ENCODE measurements at places on chromosomes 11 and 22.

GRCh38 chr11:20045098-20045688 lies 115.1 kb downstream of the DBX1 start:
- no peak for DNase-seq

DNA sequence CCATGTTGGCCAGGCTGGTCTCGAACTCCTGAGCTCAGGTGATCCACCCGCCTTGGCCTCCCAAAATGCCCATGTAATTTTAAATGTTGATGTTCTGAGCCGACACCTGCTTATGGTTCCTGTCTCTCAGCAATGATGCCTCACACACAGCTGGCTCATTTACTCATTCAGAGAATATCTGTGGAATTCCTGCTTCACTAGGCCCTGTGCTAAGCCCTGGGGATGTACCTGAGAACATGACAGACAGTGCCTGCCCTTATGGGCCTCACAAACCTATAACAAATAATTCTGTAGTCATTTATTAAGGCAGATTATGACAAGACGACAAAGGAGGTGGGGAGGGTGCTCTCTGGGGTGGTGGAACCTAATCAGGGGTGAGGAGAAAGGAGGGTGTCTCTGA lies 93.7 kb downstream of the PRR5L start:
- DNase-seq: no peak

DNA sequence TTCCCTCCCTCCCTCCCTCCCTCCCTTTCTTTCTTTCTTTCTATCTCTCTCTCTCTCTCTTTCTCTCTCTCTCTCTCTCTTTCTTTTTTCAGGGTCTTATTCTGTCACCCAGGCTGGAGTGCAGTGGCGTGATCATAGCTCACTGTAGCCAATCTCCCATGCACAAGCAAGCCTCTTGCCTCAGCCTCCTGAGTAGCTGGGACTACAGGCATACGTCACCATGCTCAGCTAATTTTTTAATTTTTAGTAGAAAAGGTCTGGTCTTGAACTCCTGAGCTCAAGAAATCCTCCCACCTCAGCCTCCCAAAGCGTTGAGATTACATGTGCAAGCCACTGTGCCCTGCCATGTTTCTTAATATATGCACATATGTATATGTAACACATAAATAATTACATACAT lies 19.0 kb downstream of the TSKU start:
- DNase-seq: no peak

GRCh38 chr11:120079750-120080610 lies 57.9 kb downstream of the TRIM29 start:
- no peak for DNase-seq

GRCh38 chr11:57473285-57473841 lies 13.0 kb downstream of the RTN4RL2 start:
- DNase-seq: no peak

- no peak for DNase-seq
These were observed 170.6 kb upstream of the SOX6 start for GRCh38 chr11:16526947-16527346.

DNA sequence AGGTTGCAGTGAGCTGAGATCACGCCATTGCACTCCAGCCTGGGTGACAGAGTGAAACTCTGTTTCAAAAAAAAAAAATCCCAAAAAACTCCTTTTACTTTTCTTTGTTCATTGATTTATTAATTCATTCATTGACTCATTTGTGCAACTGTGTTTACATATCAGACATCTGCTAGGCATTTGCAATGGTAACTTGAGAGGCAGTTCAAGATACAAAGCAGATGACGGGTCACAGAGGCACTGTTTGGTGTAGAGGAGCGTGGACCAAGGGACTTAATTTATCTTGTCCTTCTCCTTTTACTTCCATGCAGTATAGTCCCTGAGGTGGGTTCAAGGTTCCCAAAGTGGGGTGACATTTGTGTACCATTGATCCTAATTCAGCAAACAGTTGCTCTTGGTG lies 71.4 kb downstream of the KIAA1671 start:
- no peak for DNase-seq

DNA sequence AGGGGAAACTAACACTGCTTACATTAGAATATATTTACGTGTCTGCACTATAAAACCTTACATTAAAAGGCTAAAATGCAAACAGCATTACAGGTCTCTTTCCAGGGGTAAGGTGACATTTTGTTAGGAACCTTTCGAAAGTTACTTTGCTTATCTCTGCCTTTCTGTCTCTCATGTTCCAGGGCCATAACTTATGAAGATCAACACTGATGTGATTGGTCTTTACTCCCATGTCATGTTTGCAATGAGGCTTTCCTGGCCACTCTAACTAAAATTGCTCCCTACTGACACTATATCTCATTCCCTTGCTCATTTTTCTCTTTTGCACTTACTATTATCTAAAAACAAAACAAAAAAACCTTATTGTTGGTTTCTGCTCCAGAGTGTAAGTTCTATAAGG lies 119.0 kb downstream of the JRKL start:
- no peak for DNase-seq

DNA sequence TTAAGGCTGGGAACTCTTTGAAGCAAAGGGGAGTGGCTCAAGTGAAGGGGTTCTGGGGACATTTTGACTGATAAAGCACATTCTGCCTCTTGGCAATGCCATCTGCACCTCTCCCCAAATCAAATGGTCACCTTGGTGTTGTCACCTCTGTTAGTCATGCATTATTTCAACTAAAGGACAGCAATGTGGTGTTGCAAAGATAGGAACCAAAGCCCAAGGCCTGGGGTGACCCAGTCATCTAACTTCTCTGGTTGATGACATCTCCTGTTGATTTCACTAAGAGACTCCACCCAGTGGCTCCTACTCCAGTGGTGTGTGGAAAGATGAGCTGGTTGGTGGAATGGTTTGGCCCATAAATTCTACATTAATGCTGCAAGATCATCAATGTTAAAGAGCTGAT lies 7.8 kb upstream of the MS4A1 start:
- no peak for DNase-seq

- no peak for DNase-seq
These were observed 58.0 kb upstream of the CD82 start for GRCh38 chr11:44507491-44507890.

- no peak for DNase-seq
These were observed 26.3 kb upstream of the ALDH3B2 start for GRCh38 chr11:67700548-67701262.

GRCh38 chr22:25567251-25567675 lies 2.8 kb downstream of the GRK3 start:
- no peak for DNase-seq

GRCh38 chr11:117820516-117820915 lies 4.0 kb downstream of the FXYD2 start:
- DNase-seq: no peak

DNA sequence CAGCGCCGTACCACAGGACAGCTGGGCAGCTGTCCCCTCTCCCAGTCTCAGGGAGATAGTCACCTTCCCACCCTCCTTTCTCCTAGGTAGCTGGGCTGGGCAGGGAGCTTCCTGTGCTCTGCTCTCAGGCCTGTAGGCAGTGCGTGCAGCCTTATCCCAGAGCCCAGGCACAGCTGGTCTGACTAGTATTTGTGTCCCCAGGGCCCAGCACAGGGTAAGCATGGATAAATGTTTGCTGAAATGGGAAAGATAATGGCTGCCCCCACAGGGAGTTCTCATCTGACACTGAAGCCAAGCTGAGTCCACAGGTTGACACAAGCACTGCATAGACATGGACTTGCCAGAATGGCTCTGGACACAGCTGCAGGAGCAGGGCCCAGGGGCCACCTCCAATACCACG lies 9.8 kb downstream of the SLC15A3 start:
- DNase-seq: no peak

- DNase-seq: peak; percentile 17
These were observed 8.6 kb upstream of the GTSE1 start for GRCh38 chr22:46287873-46288751.

GRCh38 chr22:36182857-36183256 lies 18.8 kb downstream of the APOL4 start:
- no peak for DNase-seq

DNA sequence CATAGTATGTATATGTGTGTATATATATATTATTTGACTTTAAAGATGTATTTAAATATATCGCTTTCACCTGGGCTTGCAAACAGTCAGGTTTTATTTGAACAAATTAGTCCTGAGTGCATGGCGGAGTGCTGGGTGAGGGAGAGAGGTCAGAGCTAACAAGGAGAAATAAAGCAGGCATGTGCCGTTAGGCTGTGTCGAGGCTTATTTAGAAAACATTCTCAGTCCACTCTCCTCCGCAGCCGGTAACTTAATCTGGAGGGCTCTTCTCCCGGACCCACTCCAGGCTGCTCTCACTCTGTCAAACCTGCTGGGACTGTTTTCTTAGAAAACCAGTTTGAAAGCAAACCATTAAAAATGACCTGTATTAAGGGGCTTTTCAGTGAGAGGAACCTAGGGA lies 455.9 kb downstream of the MN1 start:
- DNase-seq: no peak

DNA sequence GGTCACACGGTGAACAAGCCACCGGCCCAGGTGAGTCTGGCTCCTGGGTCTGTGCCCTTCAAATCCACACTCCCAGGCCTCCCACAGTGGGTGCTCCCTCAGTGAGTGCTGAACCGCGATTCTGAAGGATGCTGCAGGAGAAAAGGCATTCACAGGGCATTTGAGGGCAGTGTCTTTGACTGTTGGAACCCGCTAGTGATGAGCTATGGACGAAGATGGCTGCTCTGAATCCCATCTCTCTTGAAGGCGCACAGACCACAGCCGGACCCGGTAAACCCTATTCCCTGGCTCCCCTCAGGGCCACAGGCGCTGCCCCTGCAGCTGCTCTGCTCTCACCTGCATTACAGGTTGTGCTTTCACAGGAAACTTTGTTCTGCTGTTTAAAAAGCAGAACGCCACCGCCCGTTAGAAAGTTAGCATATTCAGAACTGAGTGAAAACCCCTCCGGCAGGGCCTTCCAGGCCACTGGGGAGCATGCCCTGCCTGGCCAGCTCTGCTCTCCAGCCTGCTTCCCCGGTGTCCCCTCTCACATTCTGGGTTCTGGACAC lies 3.2 kb downstream of the LRRC32 start:
- no peak for DNase-seq

GRCh38 chr22:39942439-39943230 lies 17.6 kb upstream of the TMA7B start:
- no peak for DNase-seq

GRCh38 chr22:31896472-31896871 lies 47.9 kb upstream of the YWHAH start:
- DNase-seq: no peak

DNA sequence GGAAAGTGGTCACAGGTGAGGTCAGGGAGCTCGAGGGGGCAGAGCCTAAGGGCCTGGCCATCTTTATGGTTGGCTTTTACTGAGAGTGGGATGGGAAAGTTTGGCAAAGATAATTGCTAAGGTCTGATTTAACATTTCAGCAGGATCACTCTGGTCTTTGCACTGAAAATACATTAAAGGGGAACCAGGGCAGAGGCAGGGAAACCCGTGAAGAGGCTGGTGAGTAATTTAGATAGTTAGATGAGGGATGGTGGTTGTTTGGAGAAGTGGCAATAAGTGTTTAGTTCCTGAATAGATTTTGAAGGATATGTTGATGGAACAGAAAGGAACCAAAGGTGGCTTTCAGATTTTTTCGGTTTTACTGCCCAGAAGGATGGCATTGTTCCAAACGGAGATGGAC lies 50.8 kb downstream of the SCN3B start:
- DNase-seq: no peak

DNA sequence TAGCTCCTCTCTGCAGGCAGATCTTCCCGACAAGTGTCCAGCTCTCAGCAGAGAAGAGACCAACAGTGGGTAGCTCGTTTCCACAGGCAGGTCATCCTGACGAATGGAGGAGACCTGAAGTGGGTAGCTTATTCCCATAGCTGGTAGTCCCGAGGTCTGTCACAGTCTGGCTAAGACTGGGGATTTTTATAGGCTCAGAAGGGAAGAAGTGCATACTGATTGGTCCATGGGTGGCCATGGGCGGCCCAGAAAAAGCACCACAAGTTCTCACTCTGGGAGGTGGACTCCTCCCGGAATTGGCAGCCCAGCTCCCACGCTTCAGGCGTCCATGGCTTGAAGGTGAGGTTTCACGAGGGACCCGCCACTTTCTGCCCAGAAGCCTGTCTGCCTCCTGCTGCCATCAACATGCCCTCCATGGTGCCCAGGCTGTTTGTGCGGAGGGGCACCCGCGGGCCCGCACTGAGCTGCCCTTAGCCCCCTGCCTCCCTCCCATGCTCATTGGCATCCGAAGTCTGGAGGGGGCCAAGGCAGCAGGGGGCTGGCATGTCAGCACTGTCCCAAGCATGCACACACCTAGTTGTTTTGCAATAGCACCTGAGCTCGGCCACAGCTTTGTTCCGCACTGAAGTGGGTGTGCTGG lies 9.9 kb upstream of the MAP6 start:
- DNase-seq: no peak

DNA sequence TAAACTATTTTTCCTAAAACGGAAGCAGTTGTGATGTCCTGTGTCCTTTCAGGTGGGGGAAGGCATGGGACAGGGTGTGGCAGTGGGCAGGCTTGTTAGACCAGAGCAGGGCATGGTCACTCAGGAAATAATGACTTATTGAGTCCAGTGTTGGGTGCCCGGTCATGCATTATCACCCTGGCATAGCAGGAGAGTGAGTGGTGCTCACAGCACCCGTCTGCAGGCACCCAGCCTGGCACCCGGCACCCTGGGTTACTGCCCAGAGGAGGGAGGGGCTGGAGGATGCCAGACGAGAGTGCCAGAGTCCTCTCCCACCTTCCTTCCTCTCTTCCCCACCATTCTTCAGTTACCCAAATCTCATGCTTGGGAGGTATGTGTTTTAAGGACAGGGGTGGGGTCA lies 59.1 kb downstream of the ST3GAL4 start:
- DNase-seq: no peak

GRCh38 chr11:2211113-2211971 lies 39.7 kb upstream of the TH start:
- DNase-seq: no peak

GRCh38 chr11:77517753-77518152 lies 43.9 kb upstream of the PAK1 start:
- no peak for DNase-seq
